Activated T-cell treated with anti-CD3 and anti-CD28 coated beads for 24 hours (primary cell): ENCODE measurements at places on chromosomes 11 and 22.

DNA sequence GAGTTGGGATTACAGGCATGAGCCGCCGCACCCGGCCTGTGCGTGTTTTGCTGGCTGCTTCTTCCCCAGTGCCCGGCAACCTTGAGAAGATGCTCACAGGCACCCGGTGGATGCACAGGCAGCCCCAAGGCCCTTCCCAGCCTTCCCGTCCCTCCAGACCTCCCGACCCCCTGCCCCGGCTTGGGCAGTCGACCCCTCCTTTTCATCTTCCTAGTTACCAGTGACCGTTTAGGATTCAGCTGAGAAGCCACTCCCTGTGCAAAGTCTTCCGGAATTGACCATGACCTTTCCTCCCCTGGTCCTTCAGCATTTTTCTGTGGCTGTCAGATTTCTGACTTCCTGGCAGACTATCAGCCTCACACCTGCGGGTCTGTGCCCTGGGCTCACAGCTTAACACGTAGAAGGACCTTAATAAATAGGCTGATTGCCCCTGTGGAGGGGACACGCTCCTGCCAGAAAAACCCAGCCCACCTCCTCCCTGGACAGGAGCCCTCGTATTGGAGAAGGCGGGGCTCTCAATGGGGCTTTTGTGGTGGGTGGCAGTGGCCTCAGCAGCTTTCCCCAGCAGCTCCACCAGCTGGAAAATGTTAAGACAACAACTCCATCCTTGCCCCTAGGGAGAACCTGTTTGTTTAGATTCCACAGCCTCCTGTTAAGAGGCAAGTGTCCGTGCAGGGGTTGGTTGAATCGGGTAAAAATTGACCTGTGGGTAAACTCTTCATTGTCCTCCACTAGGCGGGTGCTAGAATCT lies 10.4 kb upstream of the ANO1 start:
- DNase-seq: no peak

DNA sequence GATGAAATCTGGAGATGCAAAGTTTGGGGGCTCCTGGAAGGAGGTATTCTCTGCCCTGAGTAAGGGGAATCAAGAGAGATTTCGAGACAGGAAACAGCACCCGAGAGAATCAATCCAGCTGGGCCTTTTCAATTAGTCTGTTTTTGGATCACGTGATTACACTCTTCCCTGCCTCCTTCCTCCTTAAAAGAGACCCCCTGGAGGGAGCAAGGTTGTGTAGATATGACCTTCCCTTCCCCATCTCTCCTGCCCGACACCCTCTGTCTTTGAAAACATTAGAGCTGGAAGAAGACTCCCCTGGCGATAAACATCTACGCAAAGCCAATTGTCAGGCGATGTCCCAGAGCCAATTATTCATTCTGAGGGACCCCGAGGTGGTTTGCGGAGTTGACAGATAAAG lies 407.9 kb downstream of the MIAT start:
- DNase-seq: no peak

DNA sequence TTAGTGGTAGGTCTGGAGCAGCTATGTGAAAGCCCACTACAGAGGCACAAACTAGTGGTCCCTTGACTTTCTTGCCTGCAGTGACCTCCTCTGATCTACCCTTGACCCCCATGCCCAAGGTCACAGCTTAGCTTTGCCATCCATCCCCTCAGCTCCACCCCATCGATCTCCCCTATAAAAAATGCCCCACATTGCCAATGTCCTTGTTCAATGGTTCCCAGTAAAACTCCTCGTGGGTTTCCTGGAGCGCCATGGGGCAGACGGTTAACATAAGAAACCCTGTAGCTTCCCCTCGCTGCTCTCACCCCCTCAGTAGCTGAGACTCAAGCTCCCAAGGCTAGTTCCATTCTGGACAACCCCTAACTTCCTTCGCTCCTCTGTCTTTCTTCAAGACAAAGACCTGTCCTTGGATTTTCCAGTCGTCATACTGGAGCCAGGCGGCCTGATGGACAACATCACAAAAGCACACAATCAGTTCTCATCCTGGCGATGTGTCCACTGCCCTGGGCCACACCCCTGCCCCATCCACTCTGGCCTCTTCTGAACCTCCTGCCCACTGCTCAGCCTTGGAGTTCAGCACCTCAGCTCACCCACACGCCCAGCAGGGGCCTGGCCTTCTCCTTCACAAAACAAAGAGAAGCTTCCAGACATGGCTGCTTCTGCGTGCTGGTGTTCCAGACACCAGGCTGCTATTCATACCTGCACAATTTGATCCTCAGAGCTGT lies 1429.3 kb downstream of the BRD1 start:
- DNase-seq: no peak

DNA sequence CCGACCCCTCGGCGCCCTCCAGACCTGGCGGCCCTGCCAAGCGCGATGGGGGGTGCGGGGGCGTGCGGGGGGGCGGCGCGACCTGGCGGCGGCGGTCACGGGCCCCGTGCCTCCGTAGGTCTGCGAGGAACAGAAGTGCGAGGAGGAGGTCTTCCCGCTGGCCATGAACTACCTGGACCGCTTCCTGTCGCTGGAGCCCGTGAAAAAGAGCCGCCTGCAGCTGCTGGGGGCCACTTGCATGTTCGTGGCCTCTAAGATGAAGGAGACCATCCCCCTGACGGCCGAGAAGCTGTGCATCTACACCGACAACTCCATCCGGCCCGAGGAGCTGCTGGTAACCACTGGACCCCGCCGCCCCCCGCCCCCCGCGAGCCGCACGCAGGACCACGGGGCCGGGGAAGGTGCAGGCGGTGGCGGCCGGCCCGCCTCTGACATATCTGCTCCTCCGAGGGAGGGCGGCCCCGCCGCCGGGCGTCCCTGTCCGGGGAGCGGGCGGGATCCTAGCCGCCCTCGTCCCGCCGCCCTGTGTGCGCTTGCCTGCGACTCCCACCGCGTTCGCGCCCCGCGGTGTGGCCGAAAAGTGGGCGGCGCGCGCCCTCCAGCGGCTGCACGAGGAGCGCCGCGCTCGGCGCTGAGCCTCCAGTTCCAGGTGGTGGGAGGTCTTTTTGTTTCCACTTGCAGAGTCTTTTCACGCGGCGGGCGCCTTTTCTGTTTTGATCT lies 2.1 kb downstream of the CCND1 start:
- peak; percentile 71 for DNase-seq

GRCh38 chr11:18802381-18803257 lies 11.0 kb upstream of the PTPN5 start:
- peak; percentile 27 for DNase-seq

DNA sequence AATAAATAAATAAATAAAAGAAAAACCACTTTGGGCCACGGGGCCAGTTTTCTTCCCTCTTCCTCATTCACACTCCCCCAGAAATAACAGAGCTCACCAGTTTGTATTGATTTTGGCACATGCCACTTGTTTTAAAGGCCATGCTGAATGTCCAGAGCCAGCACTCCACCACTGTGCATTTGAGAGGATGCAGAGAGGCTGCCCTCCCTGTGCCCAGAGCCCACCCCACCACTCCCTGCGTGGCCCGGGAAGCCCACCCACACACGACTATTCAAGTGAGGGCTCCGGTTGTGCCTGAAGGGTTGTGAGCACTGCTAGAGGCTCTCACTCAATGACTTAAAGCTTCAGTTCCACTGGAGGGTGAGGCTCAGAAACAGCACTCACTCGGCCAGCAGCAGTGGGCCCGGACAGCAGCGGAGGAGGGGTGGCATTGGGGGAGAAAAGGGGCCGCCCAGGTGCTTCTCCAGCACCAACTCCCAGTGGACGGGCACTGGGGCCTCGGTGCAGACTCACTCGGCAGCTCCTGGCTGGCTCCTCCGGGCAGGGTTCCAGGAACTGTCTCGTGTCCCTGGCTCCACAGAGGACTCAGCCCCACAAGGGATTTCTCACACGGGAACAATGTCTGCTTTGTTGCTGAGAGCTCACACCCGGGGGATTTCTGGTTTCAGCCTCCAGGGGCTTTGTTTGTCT lies 112.7 kb downstream of the SHANK2 start:
- no peak for DNase-seq

GRCh38 chr22:44646668-44647067 lies 55.3 kb upstream of the PRR5 start:
- DNase-seq: no peak

DNA sequence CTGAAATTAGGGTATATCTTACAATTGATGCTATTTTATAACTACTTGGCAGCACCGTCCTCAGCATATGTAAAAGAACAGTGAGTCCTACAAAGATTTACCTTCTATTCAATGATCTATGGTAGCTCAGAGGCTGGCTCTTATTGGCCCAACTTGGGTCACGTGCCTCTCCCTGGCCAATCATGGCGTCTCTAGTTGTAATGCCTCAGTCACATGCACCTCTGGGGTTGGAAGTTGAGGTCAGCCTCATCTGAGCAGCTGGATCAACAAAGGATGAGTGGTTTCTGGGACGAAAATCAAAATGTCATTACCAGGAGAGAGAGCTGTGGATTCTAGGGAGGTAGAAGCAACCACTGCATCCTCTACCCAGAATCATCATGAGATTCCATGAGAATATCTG lies 22.9 kb upstream of the ASPHD2 start:
- DNase-seq: no peak

- DNase-seq: no peak
These were observed 363.6 kb downstream of the BRD1 start for GRCh38 chr22:49464037-49464436.

GRCh38 chr11:75577207-75577606 lies 15.2 kb downstream of the SERPINH1 start:
- peak; percentile 33 for DNase-seq

DNA sequence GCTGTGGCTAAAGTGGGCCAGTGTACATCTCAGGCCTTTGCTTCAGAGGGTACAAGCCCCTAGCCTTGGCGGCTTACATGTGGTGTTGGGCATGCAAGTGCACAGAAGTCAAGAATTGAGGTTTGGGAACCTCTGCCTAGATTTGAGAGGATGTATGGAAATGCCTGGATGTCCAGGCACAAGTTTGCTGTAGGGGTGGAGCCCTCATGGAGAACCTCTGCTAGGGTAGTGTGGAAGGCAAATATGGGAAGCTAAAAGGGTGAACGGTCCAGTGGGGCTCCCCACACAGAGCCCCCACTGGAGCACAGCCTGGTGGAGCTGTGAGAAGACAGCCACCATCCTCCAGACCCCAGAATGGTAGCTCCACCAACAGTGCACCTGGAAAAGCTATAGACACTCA lies 28.5 kb upstream of the PGR start:
- DNase-seq: no peak

GRCh38 chr11:6061475-6061874 lies 30.9 kb upstream of the OR56A1 start:
- DNase-seq: no peak

GRCh38 chr11:66856496-66857233 lies at the start of gene LRFN4:
Gene LRFN4, plus strand, starts transcription at chr11:66857064. Its CDS starts 681 bp downstream, at chr11:66857745.
- DNase-seq: no peak

DNA sequence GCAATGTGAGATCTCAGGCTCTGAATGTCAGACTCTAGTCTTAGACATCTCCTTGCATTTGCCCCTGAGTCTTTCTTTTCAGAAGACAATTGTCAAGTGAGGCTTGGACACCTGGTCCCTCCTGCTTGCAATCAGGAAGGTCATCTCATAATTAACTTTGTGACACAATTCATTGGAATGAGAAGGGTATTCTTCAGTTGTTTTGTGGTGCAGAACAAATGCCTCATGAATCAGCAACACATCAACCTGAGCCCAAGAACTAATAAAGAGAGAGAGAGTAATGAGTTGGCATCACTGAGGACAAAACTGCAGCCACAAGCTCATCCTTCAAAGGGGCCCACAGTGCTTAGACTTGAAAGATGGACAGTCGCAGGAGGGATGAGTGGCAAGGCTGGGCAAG lies 375.8 kb downstream of the INSC start:
- DNase-seq: no peak

DNA sequence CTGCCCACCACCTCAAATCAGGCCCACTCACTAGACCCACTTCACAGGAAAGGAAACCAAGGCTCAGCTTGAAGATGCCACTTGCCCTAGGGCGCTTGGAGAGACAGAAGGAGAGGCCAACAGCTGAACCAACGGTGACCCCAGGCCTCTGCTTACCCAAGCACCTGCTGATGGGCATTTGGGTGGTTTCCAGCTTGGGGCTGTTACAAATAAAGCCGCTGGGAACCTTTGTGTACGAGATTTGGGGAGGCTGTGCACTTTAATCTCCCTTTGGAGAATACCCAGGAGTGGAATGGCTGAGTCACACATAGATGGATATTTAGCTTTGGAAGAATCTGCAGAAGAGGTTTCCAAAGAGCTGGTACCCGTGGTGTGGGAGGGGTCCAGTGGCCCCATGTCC lies 50.9 kb upstream of the LINC01488 start:
- DNase-seq: no peak

DNA sequence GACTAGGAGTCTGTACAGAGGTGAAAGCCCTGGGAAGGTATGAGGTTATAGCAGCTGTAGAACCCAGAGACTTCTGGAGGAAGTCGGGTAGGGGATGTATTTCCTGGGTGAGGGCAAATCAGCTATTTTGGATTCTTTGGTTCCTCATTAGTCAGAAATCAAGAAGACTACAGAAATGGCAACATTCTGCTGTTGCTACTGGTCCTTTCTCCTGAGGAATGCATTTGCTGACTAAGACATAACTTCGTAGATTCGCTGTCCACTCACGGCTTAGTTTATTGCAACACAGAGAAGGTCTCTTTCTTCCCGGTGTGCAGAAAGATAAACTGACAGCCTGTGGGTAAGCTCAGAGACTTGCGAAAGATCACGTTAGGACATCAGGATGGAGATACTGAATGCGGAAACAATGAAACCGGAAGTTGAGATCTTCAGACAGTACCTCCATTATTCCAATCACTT lies 25.3 kb upstream of the SESN3 start:
- DNase-seq: no peak

DNA sequence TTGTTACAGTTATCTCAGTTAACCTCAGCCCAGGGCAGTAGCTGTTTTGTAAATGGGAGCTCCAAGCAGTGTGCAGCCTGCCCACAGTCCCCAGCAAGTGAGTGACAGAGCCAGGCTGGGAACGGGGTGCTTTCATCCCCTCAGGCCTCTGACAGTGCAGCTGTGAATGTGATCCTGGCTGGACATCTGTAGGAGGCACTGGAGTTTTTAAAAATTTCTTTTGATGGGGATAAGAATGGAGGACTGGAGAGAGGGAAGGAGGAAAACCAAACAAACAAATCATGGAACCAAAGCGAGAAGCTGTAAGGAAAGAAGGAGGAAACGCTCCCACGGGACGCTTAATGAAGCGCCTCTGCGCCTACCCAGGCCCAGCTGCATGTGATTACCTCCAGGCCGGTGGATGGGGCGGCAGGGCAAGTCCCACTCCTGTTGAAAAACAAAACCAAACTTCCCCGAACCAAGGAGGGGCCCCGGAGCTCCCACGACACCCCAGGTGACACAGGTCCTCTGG lies 40.6 kb downstream of the SCUBE1 start:
- DNase-seq: no peak
